ENCODE measurements at places on chromosomes 11 and 22. TPM values are rescaled to one million over a fixed set of nuclear protein-coding genes. Genes with fewer than 3 reads are reported as not detected.

- peak; percentile 84 for DNase-seq
- no peak overlapping the region for H3K4me3 ChIP-seq
- no peaks in the 10 kb centered on the region for H3K36me3 ChIP-seq
- no peaks in the 10 kb centered on the region for H3K27me3 ChIP-seq
- H3K4me1 ChIP-seq: peaks cover 31% of the 10 kb centered on the region
Measured at GRCh38 chr11:78039919-78040671, 17.0 kb upstream of the KCTD14 start.

Gene PANX3
- not detected for polyA plus RNA-seq

Gene TRIM51
- not detected for polyA plus RNA-seq

Gene CADM1
- 11.4 TPM for polyA plus RNA-seq

- no peak for DNase-seq
- H3K27me3 ChIP-seq: no peaks in the 10 kb centered on the region
- no peaks in the 10 kb centered on the region for H3K4me1 ChIP-seq
- peaks cover 35% of the 10 kb centered on the region for H3K36me3 ChIP-seq
Measured at GRCh38 chr22:29815580-29815979, 22.5 kb downstream of the ASCC2 start.

Gene OR52E8
- not detected for polyA plus RNA-seq

Gene GLB1L2
- polyA plus RNA-seq: 3.5 TPM

DNA sequence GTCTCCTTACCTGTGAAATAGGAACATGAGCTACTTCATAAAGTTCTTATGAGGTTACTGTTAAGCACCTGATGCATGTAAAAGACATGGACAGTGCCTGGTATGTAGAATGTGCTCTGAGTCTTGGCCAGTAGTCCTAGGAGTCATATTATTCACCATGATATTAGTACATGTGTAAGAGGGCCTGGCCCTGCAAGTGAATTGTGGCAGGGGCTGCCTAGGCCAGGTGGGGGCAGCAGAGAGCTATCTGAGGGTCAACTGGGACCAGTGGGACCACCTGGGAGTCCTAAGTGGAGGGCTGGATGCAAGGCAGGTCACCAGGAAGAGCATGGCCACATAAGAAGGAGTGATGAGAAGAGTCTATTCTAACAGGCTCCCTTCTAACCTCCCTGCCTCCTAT is 529.5 kb downstream of the SOX6 start:
- no peaks in the 10 kb centered on the region for H3K27me3 ChIP-seq

DNA sequence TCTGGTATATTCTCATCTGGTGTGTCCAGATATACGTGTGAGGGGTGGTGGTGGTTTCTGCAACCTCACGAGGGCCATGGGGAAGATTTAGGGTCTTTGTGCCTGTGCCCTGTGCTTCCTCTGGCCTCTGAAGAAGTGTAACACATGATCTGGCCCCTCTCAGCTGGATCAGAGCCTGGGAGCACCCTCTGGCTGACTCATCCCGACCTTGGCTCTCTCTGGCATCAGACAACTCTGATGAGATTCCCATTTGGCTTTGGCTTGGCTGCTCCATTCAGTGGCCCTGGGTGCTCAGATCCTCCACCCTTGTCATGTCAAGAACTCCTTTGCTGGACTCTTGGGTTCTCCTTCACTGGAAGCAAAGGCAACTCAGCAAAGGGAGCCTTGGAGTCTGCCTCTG is 45.2 kb downstream of the RASSF10 start:
- no peak for DNase-seq
- H3K4me3 ChIP-seq: no peak overlapping the region
- H3K27ac ChIP-seq: no peak overlapping the region
- H3K27me3 ChIP-seq: peaks cover 8% of the 10 kb centered on the region

Gene ENTHD1
- polyA plus RNA-seq: not detected

DNA sequence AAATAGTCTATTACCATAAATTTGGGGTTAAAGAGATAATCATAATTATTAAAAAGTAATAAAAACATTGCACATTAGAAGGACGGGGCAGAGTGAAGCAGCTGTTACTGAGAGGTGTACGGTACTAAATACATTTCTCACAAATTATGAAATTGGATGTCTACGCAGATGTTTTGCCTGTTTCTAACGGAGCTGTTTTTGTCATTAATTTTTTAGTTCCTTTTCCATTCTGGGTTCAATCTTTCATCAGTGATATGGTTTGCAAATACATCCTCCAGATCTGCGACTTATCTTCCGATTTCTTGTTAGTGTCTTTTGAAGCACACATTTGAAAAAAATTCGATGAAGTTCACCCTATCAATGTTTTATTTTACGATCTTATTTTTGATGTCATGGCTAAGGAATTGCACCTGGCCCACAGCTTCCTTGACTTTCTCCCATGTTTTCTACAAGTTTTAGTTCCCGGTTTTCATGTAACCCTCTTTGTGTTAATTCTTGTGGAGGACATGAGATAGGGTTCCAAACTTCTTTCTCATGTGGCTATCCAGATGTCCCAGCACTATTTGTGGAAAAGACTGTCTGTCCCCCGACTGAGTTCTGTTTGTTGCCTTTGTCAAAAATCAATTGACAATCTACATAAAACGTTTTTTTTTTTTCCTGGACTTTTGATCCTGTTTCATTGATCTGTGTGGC is 21.3 kb upstream of the KRTAP5-6 start:
- H3K4me3 ChIP-seq: no peak overlapping the region
- H3K36me3 ChIP-seq: no peaks in the 10 kb centered on the region
- H3K27ac ChIP-seq: no peak overlapping the region
- H3K4me1 ChIP-seq: no peaks in the 10 kb centered on the region

- no peaks in the 10 kb centered on the region for H3K36me3 ChIP-seq
- H3K27me3 ChIP-seq: no peaks in the 10 kb centered on the region
- DNase-seq: no peak
- H3K4me3 ChIP-seq: no peak overlapping the region
- no peak overlapping the region for H3K27ac ChIP-seq
Measured at GRCh38 chr11:76242004-76242779, 35.9 kb upstream of the WNT11 start.
